Left renal cortex interstitium (tissue), 4 donors: ENCODE measurements at places on chromosomes 12 and 14. TPM values are rescaled to one million over a fixed set of nuclear protein-coding genes. Genes with fewer than 3 reads are reported as not detected.

GRCh38 chr12:98646294-98647090 lies 1.4 kb downstream of the APAF1 start:
- DNase-seq = no peak

GRCh38 chr14:98008381-98009113 lies 1211.4 kb downstream of the VRK1 start:
- DNase-seq = no peak

The HOXC12 gene
- polyA plus RNA-seq = not detected

DNA sequence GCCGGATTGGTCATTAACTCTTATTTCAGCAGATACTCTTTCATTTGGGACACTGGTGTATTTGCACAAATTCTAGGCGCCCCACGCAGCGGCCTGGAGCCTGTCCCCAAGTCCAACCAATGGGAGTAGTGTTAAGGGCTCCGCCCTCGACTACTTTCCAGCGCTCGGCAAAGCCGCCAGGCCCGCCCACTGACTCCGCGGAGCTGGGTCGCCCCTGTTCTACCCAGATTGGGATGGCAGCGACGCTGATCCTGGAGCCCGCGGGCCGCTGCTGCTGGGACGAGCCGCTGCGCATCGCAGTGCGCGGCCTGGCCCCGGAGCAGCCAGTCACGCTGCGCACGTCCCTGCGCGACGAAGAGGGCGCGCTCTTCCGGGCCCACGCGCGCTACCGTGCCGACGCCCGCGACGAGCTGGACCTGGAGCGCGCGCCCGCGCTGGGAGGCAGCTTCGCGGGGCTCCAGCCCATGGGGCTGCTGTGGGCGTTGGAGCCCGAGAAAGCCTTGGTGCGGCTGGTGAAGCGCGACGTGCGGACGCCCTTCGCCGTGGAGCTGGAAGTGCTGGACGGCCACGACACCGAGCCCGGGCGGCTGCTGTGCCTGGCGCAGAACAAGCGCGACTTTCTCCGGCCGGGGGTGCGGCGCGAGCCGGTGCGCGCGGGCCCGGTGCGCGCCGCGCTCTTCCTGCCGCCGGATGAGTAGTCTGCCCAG lies at the start of gene ACOT6:
Gene ACOT6 (plus strand): TSS at position 179 of the 707 bp plus-strand sequence. CDS start 55 bp downstream, at position 234.
- DNase-seq = no peak

The ITGB7 gene
- polyA plus RNA-seq = 1.3 TPM

GRCh38 chr14:34023824-34024767 lies 73.2 kb upstream of the EGLN3 start:
- no peak for DNase-seq

The FAIM2 gene
- polyA plus RNA-seq = 4.8 TPM

- no peak for DNase-seq
Observed at GRCh38 chr14:94005324-94006073, 8.4 kb downstream of the CCDC197 start.

DNA sequence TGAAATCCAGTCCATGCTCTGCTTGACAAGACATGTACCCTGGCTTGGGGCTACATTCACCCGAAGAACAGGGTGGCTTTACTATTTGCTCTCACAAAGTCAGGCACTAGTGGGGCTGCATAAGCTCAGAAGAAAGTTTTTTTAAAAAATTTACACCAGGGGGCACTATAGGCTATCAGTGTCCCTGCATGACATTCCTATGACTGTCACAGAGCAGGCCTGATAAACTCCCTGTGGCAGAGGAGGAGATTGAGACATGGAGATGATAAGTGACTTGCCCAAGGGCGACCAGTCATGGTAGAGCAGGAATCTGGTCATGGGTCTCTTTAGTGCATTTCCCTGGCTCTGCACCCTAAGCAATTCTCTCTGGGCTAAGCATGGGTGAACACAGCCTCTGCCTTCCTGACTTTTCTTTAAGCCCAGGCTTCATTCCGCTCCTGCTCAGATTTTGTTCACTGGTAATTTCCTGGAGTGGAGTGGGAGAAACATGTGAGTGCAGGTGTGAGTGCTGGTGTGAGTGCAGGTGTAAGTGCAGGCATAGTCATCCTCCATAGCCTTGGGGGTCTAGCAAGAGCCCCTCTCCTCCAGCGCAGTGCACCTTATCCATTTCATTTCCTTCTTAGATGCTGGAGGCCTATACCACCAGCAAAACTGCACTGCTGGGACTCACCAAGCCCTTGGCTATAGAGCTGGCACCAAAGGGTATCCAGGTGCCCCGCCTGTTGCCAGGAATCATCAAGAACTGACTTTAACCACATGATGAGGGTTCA lies 91.6 kb downstream of the DHRS2 start:
- DNase-seq = no peak

The YAF2 gene
- 27.9 TPM for polyA plus RNA-seq

The CFAP54 gene
- 2.6 TPM for polyA plus RNA-seq

The PPFIA2 gene
- 4.9 TPM for polyA plus RNA-seq

- DNase-seq = no peak
Observed at GRCh38 chr12:3186546-3187215, 109.5 kb downstream of the TSPAN9 start.

- no peak for DNase-seq
Observed at GRCh38 chr12:2306735-2307134, 253.9 kb downstream of the CACNA1C start.

The ZFHX2 gene
- polyA plus RNA-seq = 12.2 TPM

- DNase-seq = peak; percentile 80
Observed at GRCh38 chr14:99571303-99571986, 32.6 kb downstream of the CCDC85C start.

- no peak for DNase-seq
Observed at GRCh38 chr14:61668282-61668681, 27.0 kb upstream of the HIF1A start.

The PRH1 gene
- 16.6 TPM for polyA plus RNA-seq

GRCh38 chr14:35632676-35633075 lies 98.7 kb downstream of the INSM2 start:
- no peak for DNase-seq

The KLRG1 gene
- 3.3 TPM for polyA plus RNA-seq

The BCAT1 gene
- polyA plus RNA-seq = 47.8 TPM

DNA sequence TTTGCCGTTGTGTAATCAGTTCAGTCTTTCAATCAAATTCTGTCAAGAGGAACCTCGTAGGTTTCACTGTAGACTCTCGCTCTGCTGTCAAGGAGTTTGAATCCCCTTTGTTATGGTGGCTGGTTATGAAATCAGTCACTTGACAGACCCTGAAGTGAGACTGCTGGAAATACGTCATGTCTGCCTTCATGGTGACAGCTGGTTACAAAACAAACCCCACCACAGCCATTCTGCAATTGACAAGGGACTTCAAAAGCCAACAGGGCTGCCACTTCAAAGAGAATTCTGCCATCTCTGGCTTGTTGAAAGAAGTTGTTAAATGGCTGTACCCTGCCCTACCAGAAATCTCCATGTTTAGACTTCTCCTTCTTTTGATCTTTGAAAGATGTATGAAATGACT lies 286.9 kb downstream of the ERC1 start:
- no peak for DNase-seq

GRCh38 chr12:104738331-104738730 lies 219.8 kb downstream of the SLC41A2 start:
- DNase-seq = no peak

GRCh38 chr14:99505089-99505488 lies 23.9 kb downstream of the CCNK start:
- DNase-seq = no peak

DNA sequence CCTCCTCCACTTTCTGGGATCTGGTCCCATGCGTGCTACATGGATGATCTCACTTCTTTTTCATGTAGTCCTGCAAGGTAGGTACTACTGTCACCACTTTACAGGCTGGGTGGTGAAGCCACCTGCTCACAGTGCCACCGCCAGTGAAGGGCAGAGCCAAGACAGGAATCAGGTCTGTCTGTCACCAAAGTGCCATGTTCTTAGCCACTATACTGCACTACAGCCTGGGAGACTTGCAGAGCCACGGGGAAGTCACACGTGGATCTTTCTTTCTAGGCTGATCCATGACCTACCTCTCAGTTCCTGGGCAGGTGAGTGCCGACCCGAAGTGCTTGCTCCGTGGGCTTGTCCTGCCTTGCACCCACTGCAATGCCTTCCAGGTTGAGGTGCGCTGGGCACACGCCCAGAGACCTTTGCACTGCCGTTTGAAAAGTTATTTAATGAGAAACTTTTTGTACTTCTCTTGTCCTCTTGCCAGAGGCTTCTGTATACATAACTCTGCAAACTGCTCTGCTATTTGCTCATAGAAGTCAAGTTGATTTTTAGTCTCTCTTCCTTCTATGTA lies 19.7 kb upstream of the CLMN start:
- DNase-seq = no peak

DNA sequence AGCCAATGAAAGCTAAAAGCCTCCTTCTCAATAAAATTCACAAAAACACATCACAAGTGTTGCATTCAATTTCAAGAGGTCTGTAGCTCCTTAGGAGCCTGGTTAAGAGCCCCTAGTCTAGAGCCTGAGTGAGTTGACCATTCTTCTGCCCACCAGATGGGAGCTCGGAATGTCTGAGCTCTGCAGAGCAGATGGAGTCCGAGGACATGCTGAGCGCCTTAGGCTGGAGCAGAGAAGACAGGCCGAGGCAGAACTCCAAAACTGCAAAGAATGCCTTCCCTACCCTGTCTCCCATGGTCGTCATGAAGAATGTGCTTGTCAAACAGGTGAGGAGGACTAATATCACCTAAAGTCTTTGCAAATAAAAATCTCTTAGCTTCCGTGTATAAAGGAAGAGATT lies 11.6 kb downstream of the CIPC start:
- DNase-seq = no peak

DNA sequence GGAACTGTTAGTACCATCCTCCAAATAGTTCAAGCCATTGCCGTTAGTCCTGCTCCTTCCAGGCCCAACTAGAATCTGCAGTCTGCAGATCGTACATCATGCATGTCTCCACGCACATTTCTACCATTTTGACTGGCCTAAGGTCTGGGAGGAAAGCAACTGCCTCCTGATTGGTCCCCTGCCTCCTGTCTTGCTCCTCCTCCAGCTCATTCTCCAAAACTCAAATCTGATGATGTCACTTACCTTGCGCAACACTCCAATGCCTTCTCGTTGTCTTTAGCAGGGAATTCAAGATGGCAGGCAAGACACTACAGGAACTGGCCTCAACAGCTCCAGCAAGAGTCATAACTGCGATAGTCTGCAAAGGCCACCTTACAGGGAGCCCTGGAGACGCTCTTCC lies 9.7 kb upstream of the HCAR1 start:
- DNase-seq = no peak

The TRHDE gene
- polyA plus RNA-seq = 25.9 TPM

The STYK1 gene
- polyA plus RNA-seq = 0.67 TPM

DNA sequence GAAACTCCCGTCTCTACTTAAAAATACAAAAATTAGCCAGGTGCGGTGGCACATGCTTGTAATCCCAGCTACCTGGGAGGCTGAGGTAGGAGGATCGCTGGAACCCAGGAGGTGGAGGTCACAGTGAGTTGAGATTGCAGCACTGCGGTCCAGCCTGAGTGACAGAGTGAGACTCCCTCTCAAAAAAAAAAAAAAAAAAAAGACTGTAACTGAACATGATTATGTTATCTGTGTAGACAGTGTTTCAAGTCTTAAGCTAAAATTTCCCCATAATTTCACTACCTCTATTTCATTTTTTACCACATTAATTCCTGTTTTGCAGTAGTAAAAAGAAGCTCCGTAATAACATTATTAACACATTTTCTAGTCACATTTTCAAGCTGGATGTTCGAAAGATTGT lies 5.4 kb downstream of the PLBD1 start:
- no peak for DNase-seq

DNA sequence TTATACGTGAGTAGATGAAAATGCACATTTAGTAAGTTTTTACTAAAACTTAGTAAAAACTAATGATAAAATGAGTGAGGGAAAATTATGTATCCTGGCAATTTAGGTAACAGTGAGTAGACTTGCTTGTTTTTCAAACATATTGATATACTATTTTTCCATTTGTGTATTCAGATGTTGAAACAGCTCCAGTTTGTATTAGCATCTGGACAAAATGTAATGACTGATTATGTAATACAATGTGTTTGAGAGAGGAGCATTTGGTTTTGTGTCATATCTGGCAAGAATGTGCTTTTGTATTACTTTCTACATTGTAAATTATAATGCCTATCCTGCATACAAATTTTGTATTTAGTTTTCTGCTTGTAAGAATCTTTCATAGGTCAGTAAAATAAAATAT lies 5.6 kb downstream of the CNOT2 start:
- DNase-seq = no peak

The KITLG gene
- 34.4 TPM for polyA plus RNA-seq

- DNase-seq = no peak
Observed at GRCh38 chr14:67952786-67953185, 133.2 kb downstream of the RAD51B start.

The SIX1 gene
- 8.2 TPM for polyA plus RNA-seq

GRCh38 chr12:89542912-89543592 lies 17.2 kb upstream of the POC1B start:
- no peak for DNase-seq

GRCh38 chr12:95693689-95694088 lies 96.9 kb downstream of the NTN4 start:
- DNase-seq = no peak

GRCh38 chr12:105025890-105026289 lies 39.8 kb downstream of the NOPCHAP1 start:
- peak; percentile 75 for DNase-seq

DNA sequence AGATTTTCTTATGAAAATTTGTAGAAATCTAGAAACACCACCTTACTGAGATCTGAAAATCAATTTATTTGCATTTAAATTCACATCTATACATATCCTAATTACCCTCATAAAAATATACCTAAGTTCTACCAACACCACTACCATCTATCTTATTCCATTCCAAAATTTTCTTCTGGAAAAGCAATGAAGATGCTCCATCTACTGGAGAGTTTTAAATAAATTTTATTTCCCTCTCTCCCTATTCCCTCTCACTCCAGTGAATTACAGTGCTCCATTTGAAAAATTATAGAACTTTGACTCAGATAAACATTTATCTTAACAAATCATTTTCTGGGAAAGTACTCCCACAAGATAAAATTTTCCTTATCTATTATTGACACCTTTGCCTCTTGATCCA lies 2.3 kb upstream of the C14orf39 start:
- no peak for DNase-seq

The ADCY6 gene
- 114 TPM for polyA plus RNA-seq

The C12orf54 gene
- polyA plus RNA-seq = 0.21 TPM

The TMEM132D gene
- 1.9 TPM for polyA plus RNA-seq

- DNase-seq = no peak
Observed at GRCh38 chr12:124488520-124488919, 78.9 kb downstream of the NCOR2 start.

The SVOP gene
- not detected for polyA plus RNA-seq

GRCh38 chr14:49541049-49541448 lies 45.1 kb downstream of the RPS29 start:
- no peak for DNase-seq

The ERO1A gene
- polyA plus RNA-seq = 36.4 TPM

GRCh38 chr12:88111074-88111652 lies 30.7 kb downstream of the CEP290 start:
- no peak for DNase-seq

The FOXN4 gene
- 2.6 TPM for polyA plus RNA-seq

- no peak for DNase-seq
Observed at GRCh38 chr12:76545486-76545885, 14.1 kb downstream of the OSBPL8 start.
